GDM1 (cell line): ENCODE measurements at places on chromosomes 11 and 22.

DNA sequence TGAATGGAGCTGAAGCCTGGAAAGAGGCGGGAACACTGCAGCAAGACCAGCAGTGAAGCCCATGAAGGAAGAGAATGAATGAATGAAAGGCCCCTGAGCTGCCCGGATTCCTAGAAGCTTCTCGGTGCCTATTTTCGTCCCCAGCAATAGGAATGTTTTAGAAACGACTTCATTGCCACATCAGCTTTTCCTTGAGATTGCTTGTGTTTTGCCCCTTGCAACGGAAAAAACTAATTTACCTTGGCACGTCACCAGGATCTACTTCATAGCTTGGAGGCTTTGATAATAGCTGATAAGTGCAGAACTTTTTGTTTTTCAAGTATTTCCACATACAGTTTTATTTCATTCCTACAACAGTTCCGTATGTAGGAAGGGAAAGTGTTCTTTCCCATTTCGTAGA is 248.9 kb upstream of the NARS2 start:
- no peak for DNase-seq

DNA sequence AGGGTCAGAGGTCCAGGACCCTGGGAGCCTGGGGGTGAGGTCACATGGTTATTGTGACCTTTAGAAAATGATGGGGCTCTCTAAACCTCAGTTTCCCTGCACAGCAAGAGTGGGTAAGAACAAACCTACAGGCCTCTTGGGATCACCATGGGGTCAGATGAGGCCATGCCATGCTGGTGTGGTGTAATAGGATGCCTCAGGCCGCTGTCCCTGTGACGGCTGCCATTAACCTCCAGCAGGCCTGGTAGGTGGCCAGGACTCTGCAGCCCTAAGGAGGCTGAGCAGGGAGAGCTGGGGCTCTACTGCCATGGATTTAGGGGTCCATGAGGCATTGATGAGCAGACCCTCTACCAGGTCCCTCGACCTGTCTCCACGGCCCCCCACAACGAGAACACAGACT is 265.5 kb downstream of the CTTN start:
- DNase-seq, result no peak

GRCh38 chr22:23125512-23126103 is 16.2 kb downstream of the RSPH14 start:
- no peak for DNase-seq

DNA sequence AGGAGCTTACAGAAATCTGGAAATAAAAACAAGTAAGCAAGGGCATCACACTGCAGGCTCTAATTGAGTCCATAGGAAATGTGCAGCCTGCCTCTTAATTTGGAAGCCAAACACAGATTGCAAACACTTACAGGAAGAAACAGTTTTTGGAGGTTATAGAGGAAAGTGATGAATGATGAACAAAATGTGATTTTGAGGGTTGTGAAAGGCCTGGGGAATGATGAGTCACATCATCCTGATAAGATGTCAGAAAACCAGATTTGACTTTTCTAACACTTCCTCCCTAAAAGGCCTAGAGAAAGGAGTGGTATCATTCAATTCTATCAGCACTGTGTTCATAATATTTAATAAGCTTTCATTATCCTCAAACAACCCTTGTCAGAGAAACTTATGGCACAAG is 96.6 kb upstream of the POU2AF2 start:
- DNase-seq, result no peak

- DNase-seq, result no peak
Measured at GRCh38 chr11:12077535-12078280, 32.7 kb upstream of the MICAL2 start.

- DNase-seq, result peak; percentile 25
Measured at GRCh38 chr11:6443269-6444003, 2.6 kb upstream of the HPX start.

DNA sequence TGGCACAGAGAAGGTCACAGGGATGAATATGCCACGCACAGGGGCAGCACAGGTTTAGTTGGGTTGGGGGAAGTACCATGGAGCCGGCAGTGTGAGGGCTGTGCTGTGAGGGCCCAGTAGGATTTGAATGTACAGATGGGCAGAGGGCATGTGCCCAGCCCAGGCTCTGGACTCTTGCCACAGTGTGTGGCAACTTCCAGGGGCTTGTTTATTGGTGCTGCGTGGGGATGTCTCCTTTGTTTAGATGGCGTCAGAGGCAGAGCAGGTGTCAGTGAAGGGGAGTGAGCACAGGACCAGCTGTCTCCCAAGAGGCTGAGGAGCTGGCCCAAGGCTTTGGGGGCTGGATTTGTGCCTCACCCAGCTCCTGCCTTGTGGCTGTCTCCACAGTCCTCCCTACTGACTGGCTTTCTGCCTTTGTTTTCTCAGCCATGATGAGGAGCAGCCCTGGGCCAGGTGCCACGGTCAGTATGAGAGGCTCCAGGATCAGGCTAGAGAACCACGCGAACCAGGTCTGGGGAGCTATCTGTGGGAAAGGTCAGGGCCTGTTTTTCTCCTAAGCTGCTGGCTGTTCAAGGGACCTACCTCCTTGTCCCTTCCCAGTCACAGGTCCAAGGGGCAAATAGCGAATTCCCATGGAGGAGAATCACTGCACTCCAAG is 21.9 kb downstream of the SUN2 start:
- no peak for DNase-seq

DNA sequence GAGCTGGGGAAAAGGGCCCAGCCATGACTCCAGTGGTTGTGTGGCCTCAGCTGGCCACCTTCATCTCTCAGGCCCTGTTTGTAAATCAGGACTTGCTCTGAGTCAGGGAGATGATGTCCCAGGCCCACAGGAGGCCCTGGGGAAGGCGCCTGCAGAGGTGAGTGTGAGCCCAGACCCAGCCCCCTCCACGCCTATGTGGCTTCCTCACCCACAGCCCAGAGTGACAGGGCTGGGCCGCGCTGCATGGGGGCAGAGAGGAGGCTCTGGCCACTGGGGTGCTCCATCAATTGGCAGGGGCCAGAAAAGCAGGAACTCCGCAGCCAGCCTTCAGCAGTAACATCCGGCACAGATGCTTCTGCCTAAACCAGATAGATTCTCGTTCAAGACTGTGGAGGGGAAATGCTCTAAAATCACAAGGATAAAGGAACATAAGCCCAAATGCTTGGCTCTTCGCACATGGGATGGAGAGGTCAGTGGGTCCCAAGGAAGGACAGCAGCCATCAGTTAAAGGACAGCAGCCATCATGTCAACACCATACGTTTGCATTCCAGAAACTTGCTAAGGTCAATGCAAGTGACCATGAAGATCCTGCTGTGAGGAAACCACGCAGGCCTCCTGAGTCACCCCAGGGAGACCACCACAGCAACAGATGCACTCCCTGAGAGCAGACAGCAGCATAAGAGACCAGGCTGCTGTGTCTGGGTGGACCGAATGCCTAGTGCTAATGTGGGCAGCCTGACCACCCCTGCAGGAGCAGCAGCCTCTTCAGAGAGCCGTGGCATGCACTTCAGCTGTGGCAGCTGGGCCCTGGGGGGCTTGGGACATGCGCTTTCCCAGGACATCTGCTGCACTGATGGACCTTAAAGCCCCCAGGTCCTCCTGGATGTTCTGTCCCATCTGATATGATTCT is 28.3 kb downstream of the OSBPL5 start:
- DNase-seq, result no peak

GRCh38 chr22:43711681-43712080 is 100.4 kb downstream of the EFCAB6 start:
- no peak for DNase-seq

- DNase-seq, result no peak
Measured at GRCh38 chr11:282171-282570, 4.0 kb downstream of the NLRP6 start.

GRCh38 chr11:42823546-42823945 is 488.2 kb upstream of the API5 start:
- DNase-seq, result no peak

DNA sequence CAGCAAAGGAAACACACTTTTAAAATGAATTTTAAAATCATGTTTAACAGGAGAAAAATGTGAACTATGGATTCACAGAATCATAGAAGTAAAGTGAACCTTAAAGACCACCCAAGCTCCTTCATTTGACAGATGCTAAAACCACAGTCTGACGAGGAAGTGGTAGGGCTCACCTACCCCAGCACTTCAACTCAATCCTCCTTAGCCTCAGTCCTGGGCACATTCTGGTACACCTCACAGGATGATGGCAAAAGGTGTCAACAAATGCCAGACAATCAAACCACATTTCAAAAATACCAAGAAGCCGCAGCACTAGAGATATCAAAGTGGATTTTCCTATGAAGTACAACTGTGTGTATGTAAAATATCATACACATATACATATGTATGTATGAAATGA is 43.1 kb downstream of the PITPNB start:
- DNase-seq, result no peak

GRCh38 chr11:8867931-8868631 is 42.9 kb upstream of the AKIP1 start:
- DNase-seq, result no peak

GRCh38 chr22:49262167-49262566 is 565.5 kb downstream of the BRD1 start:
- DNase-seq, result no peak

- DNase-seq, result no peak
Measured at GRCh38 chr11:69862331-69862771, 43.1 kb upstream of the FGF3 start.

- no peak for DNase-seq
Measured at GRCh38 chr22:45202333-45203149, 38.2 kb downstream of the KIAA0930 start.

DNA sequence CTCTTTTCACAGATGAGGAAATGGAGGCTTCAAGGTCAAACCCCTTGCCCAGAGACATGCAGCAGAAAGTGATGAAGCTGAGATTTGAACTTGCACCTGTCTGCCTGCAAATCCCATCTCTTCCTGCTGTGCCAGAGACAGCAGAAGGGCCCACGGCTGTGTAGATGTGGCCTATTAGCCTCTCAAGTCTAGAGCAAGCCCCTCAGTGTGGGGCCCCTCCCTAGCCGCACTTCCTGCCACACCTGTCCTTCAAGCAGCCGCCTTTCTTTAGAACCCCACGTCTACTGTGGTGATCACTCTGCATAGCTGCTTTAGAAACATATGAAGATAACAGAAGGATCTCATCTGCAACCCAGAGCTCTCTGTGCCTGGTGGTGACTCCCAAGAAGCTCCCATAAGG is 41.2 kb upstream of the JAM3 start:
- DNase-seq, result no peak

GRCh38 chr11:12757416-12757815 is 83.2 kb downstream of the TEAD1 start:
- DNase-seq, result no peak

- no peak for DNase-seq
Measured at GRCh38 chr11:13091373-13091772, 82.3 kb downstream of the RASSF10 start.

- DNase-seq, result no peak
Measured at GRCh38 chr11:120808616-120809050, 215.3 kb upstream of the TBCEL start.

GRCh38 chr11:76321340-76321739 is 59.6 kb downstream of the THAP12 start:
- DNase-seq, result no peak

- peak; percentile 81 for DNase-seq
Measured at GRCh38 chr11:68257477-68258362, 14.1 kb downstream of the C11orf24 start.

GRCh38 chr11:134131628-134132244 is 62.9 kb downstream of the JAM3 start:
- DNase-seq, result no peak

DNA sequence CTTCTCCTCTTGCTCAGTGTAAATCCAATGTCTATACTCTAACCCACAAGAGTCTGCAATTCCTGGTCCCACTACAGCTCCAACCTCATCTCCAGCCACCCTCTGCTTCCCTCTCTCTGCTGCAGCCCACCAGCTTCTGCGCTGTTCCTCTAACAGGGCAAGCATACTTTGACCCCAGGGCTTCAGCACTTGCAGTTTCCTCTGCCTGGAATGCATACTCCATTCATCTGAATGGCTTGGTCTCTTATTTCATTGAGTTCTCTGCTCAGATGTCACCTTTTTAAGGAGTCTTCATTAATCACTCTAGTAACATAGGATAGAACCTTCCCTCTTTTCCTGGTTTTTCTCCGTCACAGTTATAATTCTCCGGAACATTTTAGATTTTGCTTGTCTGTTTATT is 141.6 kb downstream of the BUD13 start:
- no peak for DNase-seq

- DNase-seq, result no peak
Measured at GRCh38 chr11:111176603-111177002, 68.9 kb upstream of the POU2AF2 start.

DNA sequence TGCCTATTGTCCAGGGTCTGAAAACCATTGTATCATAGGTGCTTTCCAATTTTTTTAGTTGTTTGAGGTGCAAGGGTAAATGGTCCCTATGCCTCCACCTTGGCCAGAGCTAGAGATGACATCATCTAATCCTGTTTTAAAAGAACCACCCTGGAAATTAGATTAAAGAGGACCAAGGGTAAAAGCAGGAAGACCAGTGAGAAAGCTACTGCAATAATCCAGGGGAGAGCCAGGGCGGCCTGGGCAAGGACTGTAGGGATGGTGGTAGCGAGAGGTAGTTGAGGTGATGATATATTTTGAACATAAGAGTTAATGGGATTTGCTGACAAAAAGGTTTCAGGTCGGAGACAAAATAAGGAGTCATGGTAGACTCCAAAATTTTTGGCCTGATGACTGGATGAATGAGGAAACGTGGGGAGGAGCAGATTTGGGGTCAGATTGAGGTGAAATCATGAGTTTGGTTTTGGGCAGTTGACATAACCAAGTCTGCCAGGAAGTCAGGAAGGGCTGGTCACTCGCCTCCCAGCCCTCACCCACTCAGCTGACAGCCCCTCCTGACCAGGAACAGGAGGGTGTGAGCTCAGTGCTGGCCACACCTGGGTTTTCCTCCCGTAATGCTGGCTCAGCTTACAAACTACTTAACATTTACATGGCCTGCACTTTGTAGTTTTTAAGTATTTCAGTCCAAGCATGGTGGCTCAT is 23.0 kb downstream of the SCN4B start:
- DNase-seq, result no peak

- DNase-seq, result no peak
Measured at GRCh38 chr11:64090806-64091516, 55.2 kb downstream of the FLRT1 start.

DNA sequence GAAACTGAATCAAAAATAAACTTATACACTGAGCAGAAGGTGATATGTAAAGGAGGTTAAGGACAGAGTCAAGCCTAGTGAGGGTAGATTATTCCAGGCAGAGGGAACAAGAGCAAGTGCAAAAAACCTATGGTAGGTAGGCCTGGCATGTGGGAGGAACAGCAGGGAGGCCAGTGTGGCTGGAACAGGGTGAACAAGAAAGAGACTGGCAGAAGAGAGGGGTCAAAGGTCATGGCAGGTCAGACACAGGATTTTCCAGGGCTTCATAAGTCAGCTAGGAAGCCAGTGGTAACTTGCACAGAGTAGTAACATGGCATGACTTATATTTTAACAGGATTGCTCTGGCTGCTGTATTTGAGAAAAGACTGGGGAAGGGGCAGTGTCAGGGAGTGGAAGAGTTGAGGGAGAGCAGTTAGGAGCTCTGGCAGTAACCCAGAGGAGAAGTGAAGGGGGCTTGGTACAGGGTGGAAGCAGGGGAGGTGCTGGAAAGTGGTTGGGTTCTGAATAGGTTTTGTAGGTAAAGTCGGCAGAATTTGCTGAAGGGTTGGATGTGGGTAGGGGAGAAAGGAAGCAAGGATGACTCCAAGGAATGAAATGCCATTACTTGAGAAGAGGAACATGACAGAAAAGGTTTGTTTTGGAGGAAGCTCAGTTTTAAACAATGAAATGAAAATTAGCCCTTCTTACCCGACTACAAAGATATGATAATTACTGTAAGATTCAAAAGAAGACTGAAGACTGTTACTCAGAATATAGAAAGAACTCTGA is 86.2 kb downstream of the ZNRF3 start:
- no peak for DNase-seq

GRCh38 chr11:108895579-108896480 is 231.0 kb downstream of the DDX10 start:
- no peak for DNase-seq
